ENCODE measurements at places on chromosomes 5 and 9. TPM values are rescaled to one million over a fixed set of nuclear protein-coding genes. Genes with fewer than 3 reads are reported as not detected.

PTPN3 gene
- total RNA-seq = 2.1 TPM

GRCh38 chr9:6014670-6015270 is 654 bp downstream of the RANBP6 start:
- no peak for DNase-seq

DNA sequence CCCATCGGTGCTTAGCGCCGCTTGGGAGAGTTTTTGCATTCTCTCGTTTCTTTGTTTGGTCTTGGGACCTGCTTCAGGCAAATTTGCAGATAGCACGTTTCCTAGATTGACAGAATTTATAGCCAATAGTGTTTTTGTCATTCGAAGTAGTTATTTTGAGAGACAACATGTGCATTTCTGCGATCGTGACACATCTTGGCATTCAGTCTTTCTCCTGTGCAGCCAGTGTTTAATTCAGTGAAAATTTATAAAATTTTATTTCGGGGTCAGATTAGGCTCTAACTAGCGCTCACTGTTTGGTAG is 830 bp downstream of the PRRC1 start:
- no peak for DNase-seq

DNA sequence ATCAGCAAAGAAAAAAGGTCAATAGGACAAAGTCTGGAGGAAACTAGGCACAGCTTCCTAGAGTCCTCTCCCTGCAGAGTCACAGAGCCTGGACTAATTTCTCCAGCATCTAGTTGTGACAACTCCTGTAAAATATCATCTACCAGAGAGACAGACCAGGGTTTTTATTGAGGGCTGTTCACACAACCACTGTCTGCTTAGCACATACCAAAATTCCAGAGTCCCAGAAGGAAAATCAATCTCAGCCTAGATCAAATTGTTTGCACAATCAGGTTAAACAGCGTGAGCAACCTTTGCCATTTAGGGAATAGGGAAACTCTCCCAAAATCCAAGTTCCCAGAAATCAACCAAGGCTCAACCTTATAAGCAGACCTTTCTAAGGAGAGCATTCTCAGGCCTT is 190.3 kb downstream of the SYK start:
- DNase-seq = no peak

DNA sequence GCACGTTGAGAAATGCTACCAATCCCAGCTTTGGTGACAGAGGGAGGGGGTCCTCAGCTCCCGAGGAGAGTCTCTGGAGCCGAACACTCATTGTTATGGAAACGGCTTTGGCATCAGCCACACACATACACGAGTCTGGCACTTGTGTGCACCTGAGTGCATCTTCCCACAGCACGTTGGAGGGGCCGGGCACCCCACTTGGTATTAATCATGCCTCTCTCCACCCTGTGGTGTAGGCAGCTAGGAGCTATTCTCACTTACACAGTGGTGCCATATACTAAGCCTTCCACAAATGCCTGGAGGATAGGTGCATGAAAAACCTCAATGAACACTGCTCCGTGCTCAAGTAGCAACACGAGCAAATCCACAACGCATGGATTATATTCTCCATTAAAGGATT is 133.9 kb upstream of the PANK3 start:
- DNase-seq = peak; percentile 38
